ENCODE measurements at places on chromosomes 2 and 18.

- no peak overlapping the region for H3K27ac ChIP-seq
- no peak overlapping the region for H3K4me3 ChIP-seq
- DNase-seq = no peak
- peaks cover 46% of the 10 kb centered on the region for H3K27me3 ChIP-seq
Measured at GRCh38 chr2:121078899-121079298, 206.1 kb downstream of the TFCP2L1 start.

DNA sequence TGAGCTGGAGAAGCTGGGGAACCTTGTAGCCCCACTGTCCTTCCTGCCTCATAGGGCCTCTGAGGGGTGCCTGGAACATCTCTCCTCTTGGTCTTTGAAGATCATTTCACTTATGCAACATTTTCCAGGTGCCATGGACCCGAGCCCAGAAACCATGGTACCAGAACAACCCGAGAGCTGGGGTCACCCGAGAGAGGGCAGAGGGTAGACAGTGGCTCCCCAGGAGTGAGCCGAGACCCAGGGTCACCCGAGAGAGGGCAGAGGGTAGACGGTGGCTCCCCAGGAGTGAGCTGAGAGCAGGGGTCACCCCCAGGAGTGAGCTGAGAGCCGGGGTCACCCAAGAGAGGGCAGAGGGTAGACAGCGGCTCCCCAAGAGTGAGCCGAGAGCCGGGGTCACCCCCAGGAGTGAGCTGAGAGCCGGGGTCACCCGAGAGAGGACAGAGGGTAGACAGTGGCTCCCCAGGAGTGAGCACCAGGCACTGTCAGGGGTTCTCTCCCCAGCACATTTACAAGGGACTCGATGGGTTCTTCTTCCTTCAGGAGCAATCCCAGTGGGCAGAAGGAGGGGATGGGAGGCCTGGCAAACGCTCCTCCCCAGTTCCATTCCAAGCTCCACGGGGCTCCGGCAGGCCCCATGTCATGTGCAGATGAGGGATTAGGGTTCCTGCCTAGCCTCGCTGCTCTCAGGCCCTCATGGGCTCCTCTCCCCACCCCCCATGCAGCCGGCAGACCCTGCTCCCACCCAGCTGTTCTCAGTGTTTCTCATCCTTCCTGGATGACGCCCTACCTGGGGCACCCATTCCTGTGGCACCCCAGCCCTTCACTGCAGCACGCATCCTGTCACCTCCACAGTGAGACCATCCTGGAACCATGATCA lies 163.5 kb downstream of the RTP5 start:
- no peak overlapping the region for H3K4me3 ChIP-seq
- H3K36me3 ChIP-seq = no peaks in the 10 kb centered on the region
- peaks cover 19% of the 10 kb centered on the region for H3K27me3 ChIP-seq
- no peak for DNase-seq

DNA sequence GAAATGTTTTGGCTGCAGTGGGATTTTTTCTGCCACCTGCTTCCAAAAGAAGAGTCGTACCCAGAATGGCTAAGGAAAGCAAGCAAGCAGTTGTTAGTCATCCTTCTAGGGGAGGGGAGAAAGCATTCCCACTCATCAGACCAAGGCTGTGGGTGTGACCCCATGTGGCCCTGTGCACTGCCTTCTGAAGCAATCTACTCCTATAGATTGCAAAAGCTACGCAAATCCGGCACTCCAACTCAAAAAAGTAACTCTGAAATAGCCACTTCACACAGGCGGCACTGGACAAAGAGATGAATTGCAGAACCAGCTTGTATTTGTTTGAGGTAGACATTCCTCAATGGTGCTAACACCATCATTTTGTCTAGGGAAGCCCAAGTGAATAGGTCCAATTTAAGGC lies 44.3 kb downstream of the ST3GAL5 start:
- no peak overlapping the region for H3K4me3 ChIP-seq
- H3K36me3 ChIP-seq = peaks cover 39% of the 10 kb centered on the region
- no peaks in the 10 kb centered on the region for H3K4me1 ChIP-seq

DNA sequence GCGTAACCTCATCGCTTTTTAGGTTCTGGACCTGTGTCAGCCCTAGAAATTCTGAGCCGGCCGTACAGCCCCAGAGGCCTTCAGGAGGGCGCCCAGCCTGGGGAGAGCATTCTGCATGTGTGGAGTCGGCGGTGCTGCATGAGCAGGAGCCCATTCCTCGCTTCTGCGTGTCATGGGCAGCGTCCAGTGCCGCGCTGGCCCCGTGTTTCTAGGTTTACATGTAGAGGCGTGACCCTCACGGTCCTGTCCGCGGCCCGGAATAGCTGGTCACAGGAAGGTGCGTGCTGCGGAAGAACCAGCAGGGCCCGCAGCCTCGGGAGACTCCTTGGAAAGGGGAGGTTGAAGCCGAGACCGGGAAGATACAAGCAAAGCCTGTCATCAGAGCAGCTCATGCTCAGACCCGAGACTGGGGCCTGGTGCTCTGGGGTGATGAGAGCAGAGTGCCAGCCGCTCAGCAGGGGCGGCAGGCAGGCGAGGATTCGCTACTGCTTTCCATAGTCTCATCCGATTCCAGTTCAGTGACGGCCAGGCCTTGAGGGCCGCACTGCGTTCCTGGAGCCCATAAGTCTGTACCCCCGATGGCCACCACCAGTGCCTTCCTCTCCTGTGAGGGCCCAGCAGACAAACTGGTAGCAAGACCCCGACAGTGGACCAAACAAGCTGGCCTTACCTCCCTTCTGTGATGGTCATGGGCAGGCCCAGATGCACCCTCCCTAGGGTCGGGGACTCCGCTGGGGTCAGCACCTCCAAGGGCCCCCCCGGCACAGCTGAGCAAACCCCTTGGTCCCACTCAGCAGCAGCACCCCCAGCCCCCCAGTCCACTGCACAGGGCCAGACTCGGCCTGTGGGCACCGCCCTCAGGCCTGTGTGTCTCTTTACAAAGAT lies 15.6 kb upstream of the NFATC1 start:
- peaks cover 4% of the 10 kb centered on the region for H3K27me3 ChIP-seq
- no peak overlapping the region for H3K27ac ChIP-seq

All from muscle of leg (tissue), 16 donors.